Fibroblast of skin of right quadriceps (primary cell): ENCODE measurements at places on chromosomes 2 and 18.

DNA sequence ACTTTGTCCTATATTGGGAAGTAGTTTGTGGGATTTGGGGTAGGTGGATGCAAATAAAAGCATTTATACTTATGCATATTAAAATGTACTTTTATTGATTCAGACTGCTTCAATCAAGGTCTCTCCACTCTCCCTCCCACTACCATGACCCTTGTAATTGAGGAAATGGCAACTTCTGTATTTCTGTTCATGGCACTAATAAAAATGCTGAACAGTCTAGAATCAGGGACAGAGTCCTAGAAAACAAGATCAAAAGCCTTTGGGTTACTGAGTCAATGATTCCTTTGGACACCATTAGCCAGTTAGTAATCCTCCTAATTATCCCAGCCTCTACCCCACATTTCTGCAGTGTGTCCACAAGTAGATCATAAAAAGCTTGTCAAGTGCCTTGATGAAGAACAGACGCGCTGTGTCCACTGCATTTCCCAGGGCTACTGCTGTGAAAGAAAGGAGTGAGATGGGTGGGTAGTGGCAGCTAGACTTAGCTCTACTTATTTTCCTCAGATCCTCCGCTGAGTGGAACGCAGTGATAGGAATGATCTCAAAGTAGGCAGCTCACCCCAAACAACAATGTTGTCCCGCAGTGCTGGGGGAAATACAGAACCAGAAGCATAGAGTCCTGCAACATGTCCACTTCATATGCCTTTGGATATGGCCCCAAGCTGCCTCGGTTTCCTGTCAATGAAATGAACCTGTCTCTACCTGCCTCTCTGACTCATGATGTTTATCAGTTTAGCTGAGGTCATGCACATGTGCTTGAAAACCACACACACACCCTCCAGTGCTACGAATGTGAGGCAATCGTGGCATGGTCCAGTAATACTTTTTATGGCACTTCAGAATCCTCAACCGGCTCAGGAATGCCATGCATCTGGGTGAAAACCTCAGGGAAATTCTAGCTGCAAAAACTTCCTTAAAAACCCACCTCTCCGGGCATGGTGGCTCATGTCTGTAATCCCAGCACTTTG, 115.5 kb downstream of the COL6A3 start:
- DNase-seq: peak; percentile 87

DNA sequence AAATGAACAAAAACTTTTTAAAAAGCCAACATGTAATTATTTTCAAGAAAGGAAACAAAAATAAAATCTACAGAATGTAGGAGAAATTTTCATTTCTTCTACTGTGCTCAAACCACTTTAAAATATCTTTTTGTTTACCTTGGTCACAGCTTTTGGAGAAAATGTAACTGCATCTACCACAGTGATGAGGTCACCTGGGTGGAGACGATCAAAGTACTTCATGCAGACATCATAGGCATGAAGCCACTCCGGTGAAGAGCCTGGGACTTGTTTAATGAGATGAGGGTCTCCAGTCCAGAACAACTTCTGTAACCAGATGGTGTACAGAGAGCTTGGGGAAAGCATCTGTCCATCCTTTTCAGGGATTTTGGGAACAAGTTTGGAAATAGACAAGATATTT, 285.8 kb downstream of the NBAS start:
- no peak for DNase-seq

DNA sequence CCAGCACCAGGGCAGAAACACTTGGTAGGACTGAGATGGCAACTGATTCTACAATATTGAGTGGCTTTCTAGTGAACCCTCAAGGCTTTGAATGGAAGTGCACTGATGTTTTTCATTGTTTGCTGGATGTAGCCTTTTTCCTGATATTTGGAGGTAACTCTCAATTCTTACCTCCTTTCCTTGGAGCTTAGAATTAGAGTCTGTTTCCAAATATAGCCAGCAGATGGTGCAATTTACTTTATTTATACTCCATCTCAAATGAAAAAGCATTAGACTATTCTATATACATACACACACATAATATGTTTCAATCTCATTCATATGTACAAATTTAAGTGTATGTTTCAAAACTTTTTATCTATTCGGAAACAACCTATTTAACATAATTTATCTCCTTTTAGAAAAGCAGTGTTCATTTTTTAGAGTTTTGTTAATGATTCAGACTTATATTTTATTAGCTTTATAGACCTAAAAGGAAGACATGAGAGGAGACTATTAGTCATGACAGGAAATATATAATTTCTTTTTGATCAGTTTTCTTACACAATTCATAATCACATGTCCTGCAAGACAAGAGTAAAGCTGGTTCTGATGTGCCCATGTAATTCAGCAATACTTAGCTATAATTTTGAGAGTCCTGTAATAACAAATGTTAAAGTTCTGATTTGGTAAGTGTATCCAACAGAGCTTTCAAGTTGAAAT, 124.8 kb downstream of the NUP35 start:
- DNase-seq: peak; percentile 32

GRCh38 chr2:172736424-172737174, 954 bp downstream of the RAPGEF4 start:
- DNase-seq: no peak

DNA sequence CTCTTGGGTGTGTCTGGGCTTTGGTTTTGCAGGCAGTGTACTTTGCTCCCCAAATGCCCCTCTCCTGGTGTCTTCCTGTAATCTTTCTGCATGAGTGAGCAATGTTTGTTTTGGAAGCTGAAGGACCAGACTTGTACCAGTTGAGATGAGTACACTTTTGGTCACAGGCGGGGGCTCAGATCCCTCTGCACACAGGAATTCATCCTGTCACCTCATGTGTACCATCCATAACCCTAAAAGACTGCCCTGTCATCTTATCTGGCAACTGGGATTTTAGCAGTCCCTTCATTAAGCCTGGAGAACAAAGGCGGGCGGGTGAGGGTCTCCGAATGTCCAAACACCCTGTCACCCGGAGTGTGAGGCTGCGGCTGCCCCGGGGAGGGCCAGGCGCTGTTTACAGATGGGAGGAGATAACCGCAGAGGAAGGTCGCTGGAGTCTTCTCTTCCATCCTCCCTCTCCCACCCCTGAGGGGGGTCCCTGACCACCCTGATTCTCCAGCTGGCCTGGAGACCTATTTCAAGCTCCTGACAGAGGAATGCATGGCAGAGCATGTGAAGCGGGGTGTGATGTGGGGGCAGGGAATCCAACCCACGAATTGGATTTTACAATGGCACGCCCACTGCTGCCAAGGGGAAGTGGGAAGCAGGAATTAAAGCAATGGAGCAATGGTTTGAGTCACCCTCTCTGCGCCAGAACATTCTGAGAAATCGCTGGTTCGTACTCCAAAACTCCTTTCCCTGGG, 158.2 kb upstream of the MYCN start:
- DNase-seq: peak; percentile 22

DNA sequence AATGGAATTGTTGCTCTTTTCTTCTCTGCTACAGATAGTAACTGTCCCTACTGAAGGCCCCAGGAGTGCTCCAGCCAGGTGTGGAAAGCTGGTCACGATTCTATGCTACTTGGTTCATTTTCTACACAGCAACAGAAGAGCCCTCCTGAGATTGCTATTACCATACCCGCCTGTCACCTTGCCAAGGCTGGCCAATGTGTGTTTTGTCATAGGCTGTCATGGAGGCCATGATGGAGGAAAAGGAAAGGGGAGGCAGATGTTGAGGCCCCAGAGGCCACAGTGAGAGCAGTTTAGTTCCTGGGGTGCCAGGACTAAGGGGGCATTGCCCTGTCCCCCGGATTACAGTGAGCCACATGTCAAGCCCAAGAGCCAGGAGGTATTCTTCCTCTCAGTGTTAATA, 952 bp downstream of the ELMOD3 start:
- DNase-seq: no peak

- peak; percentile 40 for DNase-seq
These were observed 134.8 kb downstream of the EIPR1 start for GRCh38 chr2:3242747-3243369.

DNA sequence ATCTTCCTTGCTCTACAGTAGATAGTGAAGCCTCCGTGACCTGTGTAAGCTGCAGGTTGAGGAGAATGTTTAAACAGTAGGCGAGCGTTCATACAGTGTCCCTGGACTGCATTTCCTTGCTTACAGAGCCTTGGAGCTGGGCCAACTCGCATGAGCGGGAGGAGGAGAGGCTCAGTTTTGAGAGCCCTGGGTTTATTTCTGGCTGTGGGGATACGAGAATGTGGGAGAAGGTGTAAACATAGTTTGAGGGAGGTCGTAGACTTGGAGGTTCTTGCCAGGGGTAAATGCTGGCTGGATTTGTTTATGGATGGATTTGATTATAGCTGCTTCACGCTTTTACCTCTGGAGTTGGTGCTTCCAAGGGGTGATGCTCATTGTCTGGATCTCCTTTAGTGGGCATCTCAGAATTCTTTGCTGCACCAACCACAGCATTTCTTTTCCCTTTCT, 20.8 kb downstream of the CRIM1 start:
- peak; percentile 79 for DNase-seq

- DNase-seq: no peak
These were observed 13.3 kb downstream of the BCL2 start for GRCh38 chr18:63306249-63306648.

GRCh38 chr2:172586245-172586891, 30.5 kb downstream of the PDK1 start:
- DNase-seq: no peak

DNA sequence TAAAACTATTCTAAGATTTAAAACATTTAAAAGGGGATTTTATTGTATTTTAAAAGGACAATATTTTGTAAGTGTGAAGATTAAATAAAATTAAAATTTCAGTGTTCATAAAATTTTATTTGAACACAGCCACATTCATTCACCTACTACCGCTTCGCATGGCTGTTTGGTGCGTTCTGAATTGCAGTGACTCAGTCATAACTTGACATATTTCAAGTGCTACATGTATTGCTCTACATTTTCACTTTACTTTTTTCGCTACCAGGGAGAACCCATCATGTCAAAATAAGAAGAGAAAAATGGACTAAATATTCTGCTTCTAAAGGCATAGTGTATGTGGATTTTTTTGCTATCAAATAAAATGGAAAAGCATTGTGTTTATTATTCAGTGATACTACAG, 8.7 kb downstream of the PTH2R start:
- no peak for DNase-seq

- DNase-seq: no peak
These were observed 391.2 kb downstream of the FBXO15 start for GRCh38 chr18:73756256-73757091.

GRCh38 chr18:54702686-54703085, 111.6 kb downstream of the DYNAP start:
- peak; percentile 23 for DNase-seq

GRCh38 chr18:59672235-59672711, 24.9 kb downstream of the CCBE1 start:
- DNase-seq: no peak

GRCh38 chr18:24669502-24669901, 209.1 kb downstream of the HRH4 start:
- DNase-seq: no peak

GRCh38 chr2:222610746-222611145, 45.1 kb downstream of the FARSB start:
- no peak for DNase-seq

- DNase-seq: peak; percentile 65
These were observed 105.2 kb downstream of the NETO1 start for GRCh38 chr18:72762515-72763122.

DNA sequence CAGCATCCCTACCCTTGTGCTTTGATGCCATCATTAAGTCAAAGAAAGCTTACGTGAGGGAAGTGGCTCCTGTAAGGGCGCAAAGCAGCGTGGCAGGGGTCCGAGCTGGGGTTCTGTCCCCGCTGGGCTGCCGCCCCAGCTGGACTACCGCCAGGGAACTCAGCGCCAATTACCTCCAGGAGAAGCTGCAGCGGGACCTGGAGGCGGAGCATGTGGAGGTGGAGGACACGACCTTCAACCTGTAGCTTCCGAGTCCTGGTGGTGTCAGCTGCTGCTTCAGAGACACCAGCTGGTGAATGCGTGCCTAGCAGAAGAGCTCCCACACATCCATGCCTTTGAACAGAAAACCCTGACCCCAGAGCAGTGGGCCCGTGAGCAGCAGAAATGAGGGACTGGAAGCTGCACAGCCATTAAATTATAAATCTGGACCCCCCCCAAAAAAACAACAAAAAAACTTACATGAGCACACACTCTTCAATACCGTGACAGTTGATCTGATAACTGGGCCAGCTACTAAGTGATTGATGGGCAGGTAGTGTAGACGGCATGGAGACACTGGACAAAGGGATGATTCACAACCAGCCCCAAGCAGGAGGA, 20.1 kb upstream of the YES1 start:
- no peak for DNase-seq

DNA sequence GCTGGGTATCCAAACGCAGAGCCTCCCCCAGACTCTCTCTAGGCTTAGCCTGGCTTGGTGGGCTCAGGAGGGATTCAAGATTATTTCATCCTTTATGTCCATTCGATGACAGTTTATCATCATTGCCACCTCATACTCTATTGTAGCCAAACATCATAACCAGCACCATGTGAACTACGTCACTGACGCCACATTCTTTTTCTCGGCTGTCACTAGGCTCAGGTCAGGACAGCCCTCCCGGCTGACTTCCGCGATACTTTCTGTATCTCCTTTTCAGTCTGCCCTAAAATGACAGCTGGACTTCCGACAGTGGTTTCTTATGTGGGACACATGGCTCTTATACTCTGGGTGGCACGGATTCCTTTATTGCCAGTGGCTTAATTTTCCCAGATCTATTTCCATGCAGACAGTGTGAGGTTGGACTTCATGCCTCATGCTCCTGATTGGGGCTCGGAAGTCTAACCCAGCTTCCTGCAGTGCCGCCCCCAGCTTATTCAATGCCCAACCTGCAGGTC, 39.8 kb upstream of the SMIM21 start:
- no peak for DNase-seq

- peak; percentile 55 for DNase-seq
These were observed 602 bp downstream of the SNX17 start for GRCh38 chr2:27370816-27371620.

- no peak for DNase-seq
These were observed 24.8 kb upstream of the PTMA start for GRCh38 chr2:231683292-231684235.

DNA sequence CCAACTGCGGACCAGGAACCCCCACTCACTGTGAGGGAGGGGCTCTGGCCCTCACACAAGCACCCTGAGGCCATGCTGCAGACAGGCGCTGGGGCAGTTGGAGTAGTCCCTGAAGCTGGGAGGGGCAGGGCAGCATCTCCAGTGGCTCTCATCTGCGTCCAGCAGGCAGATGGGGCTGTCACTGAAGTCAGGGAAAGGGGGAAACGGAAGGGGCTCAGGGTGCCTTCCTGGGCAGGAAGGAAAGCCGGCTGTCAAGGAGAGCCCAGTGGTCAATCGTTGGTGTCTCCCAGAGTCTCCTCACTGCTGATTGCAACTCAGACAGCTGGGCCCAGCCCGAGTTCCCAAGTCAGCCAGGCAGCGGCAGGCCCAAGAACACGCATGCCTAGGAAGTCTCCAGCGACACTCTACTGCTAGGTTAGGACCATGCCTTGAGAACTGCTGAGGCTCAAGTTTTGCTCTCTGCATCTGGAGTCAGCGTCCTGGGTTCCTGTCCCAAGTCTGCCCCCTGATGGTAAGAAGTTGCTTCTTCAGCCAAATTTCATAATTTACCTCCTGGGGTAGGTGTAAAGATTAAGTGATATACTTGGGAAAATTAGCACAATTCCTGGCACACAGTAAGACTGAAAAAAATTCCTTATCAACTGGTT, 27.4 kb upstream of the NMUR1 start:
- DNase-seq: peak; percentile 60
